Stimulated activated CD8-positive, alpha-beta memory T cell treated with anti-CD3 and anti-CD28 coated beads, Interleukin-4, amount 100 ng/mL, for 1 hour (primary cell): ENCODE measurements at places on chromosomes 16 and 17.
A peak's percentile ranks its signal among the peaks of the same experiment; 100 is the strongest.

- no peak for DNase-seq
These were observed 1.4 kb upstream of the HOXB2 start for GRCh38 chr17:48546137-48546923.

DNA sequence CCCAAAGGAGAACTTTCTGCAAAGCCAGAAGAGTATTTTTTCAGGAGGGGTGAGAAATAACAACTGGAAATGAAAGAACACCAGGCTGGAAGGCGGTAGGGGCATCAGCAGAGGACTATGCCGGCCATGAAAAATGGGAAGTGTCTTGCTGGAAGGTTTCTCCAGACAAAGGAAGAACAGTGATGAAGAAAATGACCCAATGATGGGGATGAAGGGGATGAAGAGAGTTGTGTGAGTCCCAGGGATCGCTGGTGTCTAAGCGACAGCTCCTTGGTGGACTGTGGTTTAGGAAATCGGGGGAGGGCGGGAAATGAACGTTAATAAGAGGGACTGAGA lies 623 bp downstream of the TTLL6 start:
- DNase-seq: no peak

GRCh38 chr17:49817993-49818392 lies 29.5 kb downstream of the KAT7 start:
- DNase-seq: no peak

- DNase-seq: no peak
These were observed 117.4 kb downstream of the SOX9 start for GRCh38 chr17:72238157-72238673.

- no peak for DNase-seq
These were observed 161.4 kb upstream of the CDH11 start for GRCh38 chr16:65283181-65283651.

DNA sequence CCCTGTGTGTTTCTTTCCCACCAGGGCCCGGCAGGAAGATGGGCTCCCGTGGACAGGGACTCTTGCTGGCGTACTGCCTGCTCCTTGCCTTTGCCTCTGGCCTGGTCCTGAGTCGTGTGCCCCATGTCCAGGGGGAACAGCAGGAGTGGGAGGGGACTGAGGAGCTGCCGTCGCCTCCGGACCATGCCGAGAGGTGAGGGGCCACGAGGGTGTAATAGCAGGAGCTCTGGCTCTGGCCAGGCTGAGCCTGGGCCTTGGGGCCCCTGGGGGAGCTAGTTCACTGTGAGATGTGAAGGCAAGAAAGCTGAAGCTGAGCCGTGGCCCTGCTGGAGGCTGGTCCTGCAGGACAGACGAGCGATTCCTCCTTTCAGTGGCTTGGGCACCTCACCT lies 20.0 kb downstream of the C1QTNF1 start:
- DNase-seq: no peak

GRCh38 chr17:46962374-46962790 lies 16.7 kb downstream of the RPRML start:
- no peak for DNase-seq

DNA sequence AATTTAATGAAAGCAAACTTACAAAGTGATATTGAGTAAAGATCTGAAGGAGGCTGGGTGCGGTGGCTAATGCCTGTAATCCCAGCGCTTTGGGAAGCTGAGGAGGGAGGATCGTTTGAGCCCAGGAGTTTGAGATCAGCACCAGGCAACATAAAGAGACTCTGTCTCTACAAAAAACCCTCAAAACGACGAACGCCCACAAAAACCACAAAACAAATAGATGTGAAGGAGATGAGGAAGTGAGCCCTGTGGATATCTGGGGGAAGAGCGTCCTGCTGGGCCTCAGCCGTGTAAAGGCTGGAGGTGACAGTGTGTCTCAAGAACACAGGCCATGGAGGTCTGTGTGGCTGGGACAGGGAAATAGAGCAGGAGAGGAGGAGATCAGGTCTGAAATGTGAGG lies 68.8 kb downstream of the ITFG1 start:
- DNase-seq: no peak

DNA sequence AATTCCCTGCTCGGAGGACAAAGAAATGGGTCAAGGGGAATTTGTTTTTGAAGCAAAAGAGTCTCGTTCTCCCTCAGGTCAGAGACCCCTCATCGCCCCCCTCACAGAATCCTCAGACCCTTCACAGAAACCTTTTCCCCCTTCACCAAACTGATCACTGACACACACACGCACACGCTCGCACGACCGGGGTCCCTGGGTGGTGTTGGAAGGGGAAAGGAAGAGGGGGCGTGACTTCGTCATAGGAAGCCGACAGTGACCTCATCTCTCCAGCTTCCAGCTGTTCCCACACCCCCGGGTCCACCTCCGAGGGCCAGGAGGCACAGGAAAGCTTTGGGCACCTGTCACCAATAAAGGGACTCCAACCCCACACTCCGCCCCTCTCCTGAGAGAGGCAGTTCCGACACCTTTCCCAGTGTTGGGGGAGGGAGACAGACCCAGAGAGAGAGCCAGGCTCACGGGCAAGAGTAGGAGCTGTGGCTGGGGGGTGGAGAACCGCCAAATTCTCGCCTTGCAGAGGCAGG lies 1.2 kb downstream of the ASGR1 start:
- no peak for DNase-seq

DNA sequence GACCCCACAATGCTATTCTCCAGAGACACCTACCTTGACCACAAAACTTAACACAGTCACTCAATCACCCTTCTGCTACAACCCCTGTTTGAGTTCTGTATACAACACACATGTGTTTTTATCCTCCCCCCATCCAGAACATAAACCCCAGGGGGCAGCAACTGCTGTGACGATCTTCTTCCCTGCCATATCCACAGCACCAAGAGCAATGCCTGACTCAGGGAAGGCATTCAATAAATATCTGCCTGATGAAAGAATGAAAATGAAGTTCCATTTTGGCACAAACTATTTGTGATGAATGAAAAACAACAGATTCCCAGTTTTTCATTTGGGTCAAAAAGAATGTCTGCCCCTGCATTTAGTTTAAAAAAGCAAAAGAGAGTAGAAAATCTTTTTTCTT lies 27.0 kb downstream of the ASIC2 start:
- DNase-seq: no peak

DNA sequence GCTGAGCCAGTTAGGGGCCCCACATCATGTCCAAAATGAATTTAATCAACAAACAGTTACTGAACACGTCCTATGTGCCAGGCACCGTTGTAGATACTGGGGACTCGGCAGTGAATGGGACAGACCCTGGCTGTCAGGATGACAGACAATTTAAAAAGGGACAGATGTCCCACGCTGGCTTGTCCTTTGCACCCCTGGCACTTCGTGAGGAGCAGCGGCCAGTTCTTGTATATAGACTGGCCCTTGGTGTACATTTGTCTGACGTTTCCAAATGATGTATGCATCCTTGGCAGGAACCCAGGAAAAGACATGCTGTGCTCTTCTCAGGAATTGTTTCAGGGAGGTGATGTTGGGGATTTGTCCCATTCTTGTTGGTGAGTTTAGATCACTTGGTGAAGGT lies 21.1 kb downstream of the IL4R start:
- DNase-seq: no peak

DNA sequence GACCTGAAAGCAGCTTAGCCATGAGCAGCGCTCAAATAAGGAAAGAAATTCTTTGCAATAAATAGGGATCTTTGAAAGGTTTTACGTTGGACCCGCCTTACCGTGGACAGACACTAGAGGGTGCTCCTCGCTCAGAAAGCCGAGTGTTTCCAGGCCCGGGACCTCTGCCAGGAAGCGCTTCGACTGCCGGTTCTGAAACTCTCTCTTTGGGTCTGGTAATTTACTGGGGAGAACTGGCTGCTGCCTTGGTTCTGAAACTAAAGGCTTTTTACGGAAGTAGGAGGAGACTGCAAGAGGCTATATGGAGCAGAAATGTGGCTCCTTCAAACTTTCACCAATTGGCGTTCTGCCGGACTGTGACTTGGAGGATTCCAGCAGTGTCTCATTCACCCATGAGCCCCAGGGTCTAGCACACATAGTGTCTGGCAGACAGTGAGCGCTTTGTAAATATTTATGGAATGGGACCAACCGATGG lies 45.6 kb upstream of the HOXB9 start:
- DNase-seq: peak; percentile 33

DNA sequence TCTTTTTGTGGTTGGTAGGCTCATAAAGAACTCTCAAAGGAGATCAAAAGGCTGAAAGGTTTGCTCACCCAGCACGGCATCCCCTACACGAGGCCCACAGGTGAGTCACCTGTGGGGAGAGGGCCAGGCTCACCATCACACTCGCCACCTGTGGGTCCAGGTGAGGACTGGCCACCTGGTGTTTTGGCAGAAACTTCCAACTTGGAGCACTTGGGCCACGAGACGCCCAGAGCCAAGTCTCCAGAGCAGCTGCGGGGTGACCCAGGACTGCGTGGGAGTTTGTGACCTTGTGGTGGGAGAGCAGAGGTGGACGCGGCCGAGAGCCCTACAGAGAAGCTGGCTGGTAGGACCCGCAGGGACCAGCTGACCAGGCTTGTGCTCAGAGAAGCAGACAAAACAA lies 11.1 kb downstream of the GNPTG start:
- DNase-seq: no peak

DNA sequence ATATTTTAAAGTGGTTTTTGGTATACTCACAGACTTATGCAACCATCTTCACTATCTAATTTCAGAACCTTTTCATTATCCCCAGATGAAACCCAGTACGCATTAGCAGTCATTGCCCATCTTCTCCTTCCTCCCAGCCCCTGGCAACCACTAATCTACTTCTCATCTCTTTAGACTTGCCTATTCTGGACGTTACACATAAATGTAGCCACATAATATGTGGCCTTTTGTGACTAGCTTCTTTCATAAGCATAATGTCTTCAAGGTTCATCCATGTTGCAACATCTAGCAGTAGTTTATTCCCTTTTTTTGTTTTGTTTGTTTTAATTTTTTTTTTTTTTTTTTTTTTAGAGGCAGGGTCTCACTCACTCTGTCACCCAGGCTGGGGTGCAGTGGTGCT lies 28.5 kb upstream of the C17orf107 start:
- DNase-seq: no peak

DNA sequence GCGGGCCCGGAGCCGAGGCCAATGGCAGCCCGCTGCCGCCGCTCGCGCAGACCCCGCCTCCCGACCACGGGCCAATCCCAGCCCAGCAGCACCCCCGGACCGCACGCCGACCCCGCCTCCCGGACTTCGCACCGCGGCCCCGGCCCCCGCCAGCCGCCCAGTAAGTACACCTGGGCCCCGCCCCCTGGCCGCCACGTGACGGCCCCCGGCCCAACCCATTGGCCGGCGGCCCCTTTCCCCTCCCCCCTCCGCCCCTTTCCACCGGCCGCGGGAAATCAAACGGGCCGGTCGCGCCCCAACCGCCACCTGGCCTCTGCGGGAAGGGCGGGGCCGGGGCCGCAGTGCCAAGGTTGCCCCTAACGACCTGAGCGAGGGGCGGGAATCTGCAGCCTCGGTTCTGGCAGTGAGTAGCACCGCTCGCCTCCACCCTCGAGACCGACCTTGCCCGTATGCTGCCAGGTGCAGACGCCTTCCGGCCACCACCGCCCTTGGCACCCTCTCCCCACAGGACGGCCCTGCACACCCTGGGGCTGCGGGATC lies at the start of gene YBX2:
Gene YBX2 (minus strand): TSS at position 26 of the 540 bp plus-strand sequence. CDS start 139 bp downstream, outside the sequence.
- DNase-seq: no peak

DNA sequence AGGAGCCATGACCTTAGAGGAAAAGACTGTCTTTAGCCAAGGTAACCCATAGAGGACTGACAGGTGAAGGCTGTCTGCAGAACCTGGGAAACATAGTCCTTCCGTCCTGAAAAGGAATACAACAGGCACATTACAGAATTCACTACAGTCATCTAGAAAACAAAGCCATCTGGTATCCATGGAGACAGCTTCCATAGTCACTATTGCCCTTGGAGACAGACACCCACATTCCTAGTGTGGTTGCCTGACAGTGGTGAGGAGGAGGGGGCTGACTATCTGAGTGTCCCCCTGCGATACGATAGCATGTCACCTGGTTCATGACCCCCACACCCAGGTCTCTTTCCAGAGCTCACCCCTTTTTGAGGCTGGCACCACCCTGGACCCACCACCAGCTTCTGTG lies 254.7 kb downstream of the CDH13 start:
- DNase-seq: no peak

DNA sequence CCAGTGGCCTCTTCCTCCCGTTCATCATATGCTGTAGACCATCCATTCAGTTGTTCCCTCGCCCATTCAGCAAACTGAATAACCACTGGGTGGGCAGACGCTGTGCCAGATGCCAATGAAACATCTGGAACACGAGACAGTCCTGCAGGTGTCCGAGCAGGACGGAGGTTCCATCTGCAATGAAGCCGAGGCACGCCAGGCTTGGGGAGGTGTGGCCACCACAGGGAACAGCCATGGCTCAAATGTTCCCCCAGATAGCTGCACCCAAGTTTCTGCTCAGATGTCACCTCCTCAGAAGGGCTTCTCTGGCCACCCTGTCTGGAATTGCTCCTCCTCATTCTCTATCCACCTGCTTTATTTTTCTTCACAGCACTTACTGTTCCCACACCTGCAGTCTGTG lies 30.5 kb downstream of the UBE2O start:
- DNase-seq: no peak

- peak; percentile 9 for DNase-seq
These were observed 491 bp downstream of the SLC25A19 start for GRCh38 chr17:75288770-75289114.

GRCh38 chr17:82551779-82552457 lies 32.4 kb downstream of the FOXK2 start:
- DNase-seq: peak; percentile 36

DNA sequence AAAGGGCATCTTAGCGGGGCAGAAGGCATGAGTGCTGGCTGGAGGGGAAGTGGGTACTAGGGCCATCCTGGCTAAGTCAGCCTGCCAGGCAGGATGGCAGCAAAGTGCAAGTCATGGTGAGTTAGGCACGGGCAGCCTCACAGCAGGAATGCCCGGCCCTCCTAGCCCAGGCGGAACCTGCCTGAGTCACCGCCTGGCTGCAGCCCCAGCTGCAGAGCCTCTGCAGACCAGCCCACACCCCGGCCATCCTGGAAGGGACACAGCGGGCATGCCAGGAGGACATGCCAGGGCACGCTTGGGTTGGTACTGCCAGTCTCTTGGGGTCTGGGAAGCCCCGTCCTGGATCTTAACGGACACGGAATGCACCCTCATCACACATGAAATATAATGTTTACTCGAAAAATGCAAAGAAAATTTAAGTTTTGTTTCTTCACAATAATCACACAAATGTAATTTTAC lies 5.0 kb upstream of the ALDH3A1 start:
- DNase-seq: no peak

DNA sequence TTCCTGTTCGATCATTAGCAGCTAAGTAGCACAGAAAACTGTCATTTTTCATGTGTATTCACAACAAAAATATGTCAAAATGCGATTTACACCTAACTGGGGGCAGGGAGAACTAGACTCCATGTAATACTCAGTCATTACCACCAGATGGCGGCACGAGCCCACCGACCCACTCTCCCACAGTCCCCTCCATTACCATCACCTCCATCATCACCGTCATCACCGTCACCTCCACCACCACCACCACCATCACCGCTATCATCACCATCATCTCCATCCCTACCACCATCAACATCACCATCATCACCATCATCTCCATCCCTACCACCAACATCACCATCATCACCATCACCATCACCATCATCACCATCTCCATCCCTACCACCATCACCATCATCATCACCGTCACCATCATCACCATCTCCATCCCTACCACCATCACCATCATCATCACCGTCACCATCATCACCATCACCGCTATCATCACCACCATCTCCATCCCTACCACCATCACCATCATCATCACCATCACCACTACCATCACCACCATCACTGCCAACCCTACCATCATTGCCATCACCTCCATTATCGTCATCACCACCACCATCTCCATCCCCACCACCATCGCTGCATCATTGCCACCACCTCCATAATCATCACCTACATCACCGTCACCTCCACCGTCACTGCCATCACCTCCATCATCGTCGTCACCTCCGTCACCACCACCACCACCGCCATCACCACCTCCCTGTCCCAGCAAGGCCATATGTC lies 14.4 kb downstream of the NDUFAF8 start:
- no peak for DNase-seq
